ENCODE measurements at places on chromosomes 2 and 18.
A peak's percentile ranks its signal among the peaks of the same experiment; 100 is the strongest.

GRCh38 chr2:158395166-158395565, 61.4 kb downstream of the CCDC148 start:
- no peak for DNase-seq

GRCh38 chr18:55506074-55506473, 81.9 kb downstream of the TCF4 start:
- DNase-seq, result no peak

DNA sequence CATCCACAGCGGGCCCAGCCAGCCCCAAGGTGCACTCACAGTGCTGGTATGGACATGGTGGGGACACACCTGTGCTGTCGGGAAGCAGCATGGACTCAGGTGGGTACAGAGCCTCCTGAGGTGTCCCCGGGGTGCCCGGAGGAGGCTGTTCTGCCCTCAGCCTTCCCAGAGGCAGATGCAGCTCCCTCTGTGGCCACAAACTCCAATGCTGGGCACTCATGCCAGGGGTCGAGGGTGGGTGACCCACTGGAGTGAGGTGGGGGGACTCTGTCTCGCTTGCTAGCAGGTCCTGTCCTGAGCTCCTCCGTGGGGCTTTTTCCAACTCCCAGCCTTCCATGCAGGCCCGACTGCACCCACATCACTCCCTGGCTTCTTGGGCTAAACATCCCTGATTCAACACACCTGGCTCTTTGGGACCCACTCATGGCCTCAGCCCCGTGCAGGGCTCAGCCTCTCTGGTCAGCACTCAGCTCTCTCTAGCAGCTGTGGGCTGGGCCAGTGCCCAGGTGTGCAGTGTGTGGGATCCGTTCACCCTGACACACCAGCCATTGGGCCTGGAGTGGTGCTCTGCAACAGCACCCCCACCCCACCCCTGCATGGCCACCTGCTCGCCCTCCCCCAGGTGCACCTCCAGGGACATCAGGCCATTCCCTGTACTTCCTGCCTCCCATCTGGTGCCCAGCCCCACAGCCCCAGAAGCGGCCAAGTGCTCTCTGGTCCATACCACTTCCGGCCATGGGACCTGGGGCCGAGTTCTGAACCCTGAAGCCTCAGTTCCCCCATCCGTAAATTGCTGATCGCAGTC, 16.0 kb downstream of the RAMP1 start:
- no peak for DNase-seq

GRCh38 chr2:163771596-163771995, 35.8 kb upstream of the FIGN start:
- DNase-seq, result no peak

GRCh38 chr18:25033747-25034471, 318.1 kb downstream of the ZNF521 start:
- DNase-seq, result no peak

DNA sequence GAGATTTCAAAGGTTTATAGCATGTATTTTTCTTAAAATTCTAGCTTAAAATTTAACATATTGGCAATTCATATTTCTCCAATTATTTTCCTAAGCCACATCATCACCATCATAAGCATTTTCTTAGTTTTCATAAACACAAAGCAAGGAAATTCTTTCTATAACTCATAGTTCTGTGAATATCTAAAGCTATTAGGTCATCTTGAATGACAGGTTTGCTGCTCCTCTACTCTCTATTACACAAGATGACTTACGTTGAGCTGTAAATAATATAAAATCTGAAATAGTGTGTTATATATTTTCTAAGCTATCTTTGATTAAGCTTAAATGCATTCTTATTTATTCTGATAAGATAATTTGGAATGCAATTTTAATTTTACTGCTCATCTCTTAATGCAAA, 984.6 kb upstream of the CNTNAP5 start:
- no peak for DNase-seq

- no peak for DNase-seq
These were observed 1977.7 kb upstream of the LRRTM1 start for GRCh38 chr2:82282111-82282882.

- DNase-seq, result no peak
These were observed 6.2 kb upstream of the DNAJB2 start for GRCh38 chr2:219272995-219273394.

GRCh38 chr2:23589739-23590138, 204.8 kb downstream of the KLHL29 start:
- DNase-seq, result no peak

- no peak for DNase-seq
These were observed 97.7 kb upstream of the PGAP1 start for GRCh38 chr2:197024206-197024605.

DNA sequence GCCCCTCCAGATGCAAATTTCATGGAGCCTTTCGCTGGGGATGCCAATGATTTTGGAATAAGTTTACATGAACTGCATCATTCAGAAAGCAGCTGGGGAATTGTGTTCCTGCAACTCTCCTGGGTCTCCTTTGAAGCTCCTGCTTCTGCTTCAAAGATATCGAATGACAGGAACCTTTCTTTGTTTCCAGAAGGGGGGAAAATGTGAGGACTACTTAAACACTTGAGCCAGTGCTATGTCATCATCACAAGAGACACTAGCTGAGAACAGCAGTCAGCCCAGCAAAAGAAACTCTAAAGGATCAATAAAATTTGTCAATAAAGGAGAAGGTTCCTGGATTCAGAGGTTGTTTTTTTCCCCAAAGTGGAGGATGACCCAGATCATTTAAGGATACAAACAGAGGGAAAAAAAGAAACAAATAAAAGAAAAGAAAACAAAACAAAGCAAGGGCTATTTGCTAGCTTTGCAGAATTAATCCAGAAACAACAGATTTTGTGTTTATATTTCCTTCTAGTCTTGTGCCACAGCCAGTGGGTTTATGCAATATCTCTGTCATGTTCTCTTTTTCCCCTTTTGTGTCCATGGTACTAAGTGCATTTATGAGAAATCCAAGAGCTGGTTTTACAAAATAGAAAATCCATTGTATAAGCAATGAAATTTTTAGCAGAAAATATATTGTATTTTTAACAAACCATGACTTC, 463.7 kb downstream of the CDH2 start:
- DNase-seq, result peak; percentile 71

- no peak for DNase-seq
These were observed 236.9 kb downstream of the RBM43 start for GRCh38 chr2:151024696-151025251.

- DNase-seq, result no peak
These were observed 39.3 kb upstream of the EPB41L3 start for GRCh38 chr18:5582849-5583681.

- no peak for DNase-seq
These were observed at the start of gene CYRIA for GRCh38 chr2:16665748-16666448. Gene CYRIA (minus strand): TSS chr2:16665834. CDS start chr2:16588119, 77,715 bp downstream.

DNA sequence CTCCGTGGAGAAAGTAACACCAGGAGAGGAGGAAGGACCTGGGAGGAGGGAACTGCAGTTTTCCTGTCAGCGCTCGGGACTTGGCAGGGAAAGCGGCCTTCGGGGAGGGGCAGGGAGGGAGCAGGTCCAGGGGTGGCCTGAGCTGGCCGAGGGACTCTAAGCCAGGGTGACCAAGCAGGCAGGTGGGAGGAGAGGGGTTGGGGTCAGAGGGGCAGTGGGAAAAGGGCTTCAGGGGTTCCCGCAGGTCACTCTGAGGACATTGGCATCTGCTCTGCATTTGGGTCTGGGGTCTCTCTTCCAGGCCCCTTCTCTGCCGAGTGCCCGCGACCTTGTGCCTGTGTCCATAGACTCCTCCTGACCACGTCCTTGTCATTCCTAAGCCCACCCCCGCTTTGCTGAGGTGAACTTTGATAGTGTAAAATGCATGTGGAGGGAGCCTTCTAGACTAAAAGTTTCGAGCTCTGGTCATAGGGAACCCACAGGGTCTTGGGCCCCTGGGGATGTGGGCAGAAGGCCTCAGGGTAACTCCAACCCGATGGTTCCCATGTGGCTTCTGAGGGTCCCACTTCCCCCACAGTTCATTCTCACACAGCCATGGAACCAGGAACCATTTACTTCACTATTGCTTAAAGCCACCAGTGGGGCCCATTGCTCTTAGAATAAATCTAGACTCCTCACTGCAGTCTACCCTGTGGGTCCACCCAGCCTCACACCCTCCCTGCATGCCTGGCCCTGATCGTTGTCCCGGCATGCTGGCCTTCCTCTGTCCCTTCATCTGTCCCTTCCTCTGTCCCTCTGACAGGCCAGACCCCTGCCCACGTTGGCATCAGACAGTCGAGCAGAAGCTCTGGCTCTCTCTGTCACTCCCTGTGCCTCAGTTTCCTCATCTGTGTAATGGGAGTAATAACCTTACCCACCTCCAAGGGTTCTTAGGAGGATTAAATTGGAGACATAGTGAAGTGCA, 229.2 kb downstream of the SEPTIN10 start:
- no peak for DNase-seq

DNA sequence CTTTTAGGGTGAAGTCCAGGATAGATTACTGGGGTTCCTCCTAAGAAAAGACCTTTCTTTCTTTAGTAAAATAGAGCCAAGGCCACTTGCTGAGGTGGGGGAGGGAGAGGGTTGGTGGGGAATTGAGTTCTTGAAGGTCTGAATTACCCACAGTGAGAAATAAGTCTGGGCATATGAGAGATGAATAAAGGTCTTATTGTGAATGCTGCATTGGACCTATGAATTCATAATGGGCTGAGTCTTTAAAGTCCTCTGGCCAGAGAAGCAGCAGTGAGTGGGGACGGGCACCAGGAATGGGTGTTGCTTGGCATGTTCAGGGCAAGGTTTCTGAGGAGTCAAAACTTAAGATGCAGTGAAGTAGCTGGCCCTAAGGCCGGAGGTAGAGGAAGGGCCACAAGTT, 10.5 kb downstream of the MAPRE3 start:
- DNase-seq, result no peak

DNA sequence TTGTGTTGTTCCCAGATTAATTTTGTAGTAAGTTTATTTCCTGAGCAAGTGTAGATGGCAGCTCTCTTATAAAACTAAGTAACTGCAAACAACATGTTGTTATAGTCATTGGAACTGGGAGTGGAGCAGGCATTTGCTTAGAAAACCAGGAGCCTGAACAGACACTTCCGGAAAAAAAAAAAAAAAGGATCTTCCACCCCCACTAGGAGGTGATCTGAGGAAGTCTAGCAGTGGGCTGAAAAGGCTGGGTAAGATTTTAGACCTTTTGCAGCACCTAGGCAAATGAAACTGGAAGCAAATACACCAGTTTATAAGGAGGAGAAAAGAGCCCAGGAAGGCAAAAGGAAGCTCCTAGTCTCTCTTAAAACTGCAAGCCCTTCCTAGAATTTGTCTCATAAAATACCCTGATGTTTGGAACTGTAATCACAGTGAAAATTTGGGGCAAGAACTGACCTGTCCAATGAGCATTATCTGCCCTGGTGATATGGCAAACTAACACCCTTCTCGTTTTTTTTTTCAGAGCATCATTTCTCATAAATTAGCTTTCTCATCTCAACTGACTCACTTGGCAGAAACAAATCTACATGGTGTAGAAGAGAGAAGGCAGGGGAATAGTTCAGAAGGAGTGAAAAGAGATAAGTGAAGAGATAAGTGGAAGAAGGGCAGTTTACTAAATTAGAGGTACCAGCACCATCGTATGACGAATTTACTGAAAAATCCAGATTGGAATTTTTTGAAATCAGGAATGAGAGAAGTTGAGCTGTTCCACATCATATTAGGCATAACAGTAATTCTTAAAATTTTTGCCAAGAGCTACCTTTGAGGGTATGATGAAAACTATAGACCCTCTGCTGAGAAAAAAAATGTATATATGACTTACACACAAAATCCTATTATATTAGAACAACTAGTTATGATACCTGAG, 4.2 kb upstream of the CCNYL1 start:
- DNase-seq, result no peak

DNA sequence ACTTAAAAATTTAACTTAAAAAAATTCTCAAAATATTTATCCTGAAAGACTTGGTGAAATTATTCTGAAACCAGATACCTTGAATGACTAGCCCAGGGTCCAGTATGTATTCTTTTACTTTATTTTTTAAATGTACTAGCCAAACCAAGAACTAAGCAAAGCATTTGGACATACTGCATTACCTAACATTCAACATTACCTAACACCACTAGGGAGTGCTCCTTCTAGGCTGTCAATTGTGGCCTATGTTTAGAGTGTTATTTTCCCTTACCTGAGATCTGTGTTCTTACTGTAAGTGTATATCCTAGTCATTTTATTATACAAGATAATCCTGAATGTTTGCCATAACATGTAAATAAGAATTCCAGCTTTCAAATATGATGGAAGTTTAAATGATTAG, 496.6 kb downstream of the PTPRM start:
- no peak for DNase-seq

DNA sequence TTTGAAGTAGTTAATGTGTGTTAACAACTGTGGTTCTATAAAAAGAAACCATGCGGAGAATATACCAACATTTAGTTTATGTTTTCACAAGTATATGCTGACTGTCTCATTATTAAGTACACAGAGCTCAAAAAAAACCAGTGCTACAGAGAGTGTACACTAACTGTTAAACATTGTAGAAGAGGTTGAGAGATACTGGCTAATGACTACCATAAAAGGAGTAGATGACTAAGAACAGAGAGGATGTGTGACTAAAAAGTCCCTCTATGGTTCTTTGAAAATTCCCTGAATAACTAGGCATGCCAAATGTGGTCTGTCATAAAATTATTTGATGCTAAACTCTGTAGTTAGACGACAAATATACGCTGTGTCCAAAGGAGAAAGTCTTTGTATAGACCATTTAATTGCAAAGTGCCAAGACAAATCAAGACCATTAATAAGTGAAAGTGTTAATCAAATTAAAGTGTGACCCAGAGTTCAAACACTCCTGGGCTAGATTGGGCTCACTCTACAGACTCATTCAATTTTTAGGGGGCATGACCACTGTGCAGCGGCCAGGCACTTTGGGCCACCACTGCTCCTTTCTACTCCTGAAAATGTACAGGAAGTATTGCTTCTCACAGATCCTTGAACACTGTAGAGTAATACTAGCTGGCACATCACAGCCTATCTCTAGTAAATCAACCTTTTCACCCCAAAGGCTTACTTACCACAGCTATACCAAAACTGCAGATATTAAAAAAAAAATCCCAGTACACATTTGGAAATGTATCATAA, 45.1 kb upstream of the SERTAD2 start:
- DNase-seq, result no peak

- DNase-seq, result no peak
These were observed 1135.1 kb upstream of the CRIM1 start for GRCh38 chr2:35220461-35220860.

DNA sequence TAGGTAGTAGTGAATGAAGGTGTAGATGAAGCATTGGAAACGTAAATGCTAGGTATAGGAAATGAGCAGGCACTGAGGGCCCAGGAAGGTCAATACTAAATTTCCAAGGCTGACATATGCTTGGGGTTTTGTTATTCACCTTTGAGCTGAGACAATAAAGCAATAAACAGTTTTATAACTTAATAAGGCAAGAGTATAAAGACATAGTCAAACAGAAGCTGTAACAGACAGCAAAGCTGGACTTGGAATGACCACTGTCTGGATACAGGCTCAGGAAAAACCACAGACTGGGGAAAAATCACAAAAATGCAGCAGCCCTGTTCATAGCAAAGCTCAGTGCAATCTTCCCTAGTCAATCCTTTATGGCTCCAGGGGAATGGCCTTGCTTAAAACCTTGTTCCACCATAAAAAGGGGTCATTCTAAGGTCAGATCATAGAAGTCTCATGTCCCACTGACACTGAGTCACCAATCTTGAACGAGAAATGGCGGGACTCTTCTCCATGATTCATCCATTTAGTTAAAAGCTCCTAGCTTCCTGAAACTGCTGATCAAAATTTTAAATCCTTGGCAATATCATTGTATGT, 493.3 kb downstream of the CMPK2 start:
- no peak for DNase-seq
